ENCODE measurements at places on chromosomes 12 and 14.

GRCh38 chr14:75976826-75977581, 4.8 kb downstream of the TGFB3 start:
- DNase-seq: no peak

DNA sequence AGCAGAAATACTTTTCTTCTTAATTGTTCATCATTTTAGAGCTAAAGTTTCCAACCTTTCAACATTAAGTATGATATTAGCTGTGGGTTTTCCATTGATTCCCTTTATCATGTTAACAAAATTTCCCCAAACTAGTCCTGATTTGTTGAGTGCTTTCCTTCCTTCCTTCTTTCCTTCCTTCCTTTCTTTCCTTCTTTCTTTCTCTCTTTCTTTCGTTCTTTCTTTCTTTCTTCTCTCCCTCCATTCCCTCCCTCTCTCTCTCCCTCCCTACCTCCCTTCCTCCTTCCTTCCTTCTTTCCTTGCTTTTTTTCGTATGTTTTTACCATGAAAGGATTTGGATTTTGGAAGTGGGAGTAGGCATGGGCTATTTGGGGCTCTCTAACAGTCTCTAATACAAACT, 133.5 kb downstream of the LMNTD1 start:
- no peak for DNase-seq

DNA sequence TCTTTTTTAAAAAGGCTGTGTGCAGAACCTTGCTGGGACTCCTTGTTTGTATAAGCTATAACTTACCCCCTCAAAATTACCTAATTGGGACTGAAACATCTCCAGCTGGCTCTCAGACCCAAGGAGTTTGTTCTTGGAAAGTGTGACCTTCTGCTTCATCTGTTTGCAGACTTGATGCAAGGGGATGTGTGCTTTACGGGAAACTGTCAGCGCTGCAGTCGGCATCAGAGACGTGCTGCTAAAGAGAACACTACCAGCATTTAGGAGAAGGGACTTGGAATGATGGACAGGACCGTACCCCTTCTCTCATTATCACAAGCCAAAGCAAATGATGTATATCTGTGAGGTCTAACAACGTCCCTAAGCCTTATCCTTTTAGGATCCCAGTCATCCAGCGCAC, 174.2 kb upstream of the PARP11 start:
- DNase-seq: no peak

- DNase-seq: no peak
Measured at GRCh38 chr14:24132061-24132685, 1.7 kb downstream of the FITM1 start.

- DNase-seq: no peak
Measured at GRCh38 chr12:121701667-121702277, 10.8 kb upstream of the TMEM120B start.

DNA sequence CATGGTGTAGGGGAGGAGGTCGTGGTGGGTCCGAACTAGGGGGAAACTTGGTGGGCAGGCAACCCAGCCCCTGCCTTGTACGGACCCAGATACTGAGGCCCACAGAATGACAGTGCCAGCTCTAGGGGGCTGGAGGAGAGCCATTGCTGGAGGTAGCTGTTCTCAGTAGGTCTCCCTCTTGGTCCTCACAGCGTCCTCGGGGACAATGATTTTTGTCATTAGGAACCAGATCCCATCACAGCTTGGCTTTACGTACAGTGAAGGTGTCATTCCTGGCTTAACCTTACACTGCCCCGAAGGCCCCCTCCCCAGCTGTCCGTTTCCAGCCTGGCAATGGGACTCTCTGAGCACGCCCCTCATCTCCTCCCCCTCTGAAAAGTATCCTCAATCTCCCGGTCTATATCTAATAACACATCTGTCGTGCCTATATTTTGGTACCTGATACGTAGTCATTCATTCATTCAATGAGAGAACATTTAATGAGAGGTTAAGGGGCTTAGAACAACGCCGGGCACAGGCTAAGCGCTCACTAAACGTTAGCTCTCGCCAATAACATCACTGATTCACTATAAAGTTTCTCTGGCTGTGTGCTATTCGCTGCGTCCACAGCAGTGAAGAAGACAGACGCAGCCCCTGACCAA, 597 bp upstream of the DYNC1H1 start:
- DNase-seq: no peak

DNA sequence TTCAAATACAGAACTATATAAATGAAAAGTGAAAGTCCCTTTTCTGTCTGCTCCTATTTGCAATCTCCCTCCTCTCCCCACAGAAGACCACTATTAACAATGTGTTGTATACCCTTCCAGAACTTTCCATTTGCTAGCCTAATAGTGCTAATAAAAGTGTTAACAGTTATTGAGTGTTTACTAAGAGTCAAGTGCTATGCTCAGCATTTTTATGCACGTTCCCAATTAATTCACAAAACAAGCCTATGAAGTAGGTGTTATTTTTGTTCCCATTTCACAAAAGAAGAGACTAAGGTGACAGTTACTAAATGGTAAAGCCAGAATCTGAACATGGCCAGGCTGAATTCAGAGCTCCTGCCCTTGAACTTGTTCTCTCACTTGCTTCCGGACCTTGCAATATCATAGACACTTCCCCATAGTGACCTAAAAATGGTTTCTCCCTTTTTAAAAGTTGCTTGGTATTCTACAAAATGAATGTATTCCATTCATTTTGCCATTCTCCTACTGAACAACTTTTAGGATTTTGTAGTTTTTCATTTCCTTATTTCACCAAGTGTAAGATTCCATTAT, 1.6 kb upstream of the PRKAB1 start:
- DNase-seq: no peak

DNA sequence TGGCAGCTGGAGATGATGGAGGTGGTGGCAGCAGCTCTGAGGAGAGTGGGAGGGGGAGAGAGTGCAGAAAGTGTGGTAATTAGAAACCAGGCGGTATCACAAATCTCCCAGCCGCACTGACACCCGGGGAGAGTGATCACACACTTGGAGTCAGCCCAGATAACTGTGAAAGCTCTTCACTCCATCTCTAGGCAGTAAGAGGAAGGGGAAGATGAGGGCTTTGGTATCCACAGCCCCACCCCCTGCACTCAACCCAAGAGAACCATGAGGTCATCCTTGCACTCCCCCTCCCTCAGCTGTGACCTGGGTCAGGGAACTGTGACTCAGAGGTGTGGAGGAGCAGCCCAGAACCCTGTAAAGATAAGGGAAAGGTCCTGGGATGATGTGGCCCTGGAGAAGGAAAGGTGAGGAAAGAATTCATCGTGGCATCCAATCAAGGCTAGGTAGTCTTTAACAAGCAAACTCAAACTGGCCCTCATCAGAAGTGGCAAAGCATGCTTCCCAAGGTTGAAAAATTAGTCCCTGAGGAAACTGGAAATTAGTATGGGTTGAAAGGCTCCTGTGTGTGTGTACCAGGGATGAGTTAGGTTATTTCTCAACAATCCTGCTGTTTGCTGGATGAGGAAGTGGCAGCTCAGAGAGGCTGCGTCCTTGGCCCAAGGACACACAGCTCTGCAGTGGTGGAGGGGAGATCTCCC, 111.0 kb upstream of the LHX5 start:
- DNase-seq: no peak

DNA sequence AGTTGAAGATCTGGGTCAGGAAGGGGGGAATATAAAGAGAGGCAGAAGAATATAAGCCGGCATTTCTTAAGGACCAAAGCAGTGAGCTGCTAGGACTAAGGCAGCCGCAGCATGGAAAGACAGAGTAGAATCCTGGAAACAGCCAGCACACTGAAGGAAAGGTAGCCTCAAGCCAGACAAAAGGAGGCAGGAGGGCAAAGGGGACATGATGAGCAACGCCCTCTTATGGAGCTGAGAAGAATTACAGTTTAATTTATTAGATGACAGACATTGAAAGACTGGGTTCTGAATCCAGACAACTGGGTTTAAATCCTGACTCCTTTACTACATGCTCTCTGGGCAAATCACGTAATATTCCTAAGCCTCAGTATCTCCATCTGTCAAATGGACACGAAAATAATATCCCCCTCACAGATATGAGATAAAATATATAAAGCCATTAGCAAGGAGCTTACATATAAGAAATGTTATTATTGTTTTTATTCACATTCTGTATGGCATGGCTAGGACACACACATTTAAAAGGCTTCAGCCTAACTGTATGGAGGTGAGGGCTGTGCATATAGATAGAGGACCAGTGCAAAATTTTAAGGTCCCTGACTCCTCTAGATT, 8.1 kb upstream of the PCED1B start:
- no peak for DNase-seq

GRCh38 chr14:91231446-91231845, 13.1 kb downstream of the GPR68 start:
- DNase-seq: no peak

- no peak for DNase-seq
Measured at GRCh38 chr14:87264796-87265195, 728.2 kb downstream of the GALC start.

- DNase-seq: peak; percentile 12
Measured at GRCh38 chr12:101698800-101699347, 1.4 kb downstream of the CHPT1 start.

DNA sequence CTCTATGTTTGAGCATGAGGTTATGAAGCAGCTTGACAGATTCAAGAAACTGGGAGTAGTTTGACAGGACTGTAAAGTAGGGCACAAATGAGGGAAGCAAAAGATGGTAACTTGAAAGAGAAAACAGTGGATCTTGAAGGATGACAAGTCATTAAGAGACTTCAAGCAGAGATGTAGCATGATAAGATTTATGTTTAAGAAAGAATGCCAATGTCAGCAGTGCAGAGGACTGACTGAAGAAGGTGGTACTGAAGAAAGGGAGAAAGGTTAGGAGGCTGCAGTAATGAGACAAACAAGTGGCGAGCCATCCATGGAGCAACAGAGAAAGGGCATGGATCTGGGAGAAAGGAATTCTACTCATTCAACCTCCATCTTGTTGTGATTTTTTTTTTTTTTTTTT, 120.2 kb upstream of the RAP1B start:
- no peak for DNase-seq

DNA sequence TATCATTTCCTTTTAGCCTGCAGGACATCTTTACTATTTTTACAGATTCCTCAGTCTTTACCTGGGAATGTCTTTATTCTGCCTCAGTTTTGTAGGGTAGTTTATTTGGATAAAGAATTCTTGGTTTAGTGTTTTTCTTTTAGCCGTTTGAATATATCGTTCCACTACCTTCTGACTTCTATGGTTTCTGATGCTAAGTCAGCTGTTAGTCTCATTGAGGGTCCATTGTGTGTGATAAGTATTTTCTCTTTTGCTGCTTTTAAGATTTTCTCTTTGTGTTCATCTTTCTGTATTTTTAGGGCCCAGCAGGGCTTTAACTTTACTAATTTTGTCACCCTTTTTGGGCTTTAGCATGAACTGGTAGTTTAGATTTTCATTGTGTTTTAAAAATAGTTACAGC, 113.5 kb downstream of the MNAT1 start:
- DNase-seq: no peak

GRCh38 chr12:81727391-81727790, 31.8 kb downstream of the PPFIA2 start:
- DNase-seq: no peak

- DNase-seq: no peak
Measured at GRCh38 chr14:23580152-23580926, 1.7 kb upstream of the JPH4 start.

- no peak for DNase-seq
Measured at GRCh38 chr14:89941830-89942377, 12.6 kb downstream of the EFCAB11 start.

DNA sequence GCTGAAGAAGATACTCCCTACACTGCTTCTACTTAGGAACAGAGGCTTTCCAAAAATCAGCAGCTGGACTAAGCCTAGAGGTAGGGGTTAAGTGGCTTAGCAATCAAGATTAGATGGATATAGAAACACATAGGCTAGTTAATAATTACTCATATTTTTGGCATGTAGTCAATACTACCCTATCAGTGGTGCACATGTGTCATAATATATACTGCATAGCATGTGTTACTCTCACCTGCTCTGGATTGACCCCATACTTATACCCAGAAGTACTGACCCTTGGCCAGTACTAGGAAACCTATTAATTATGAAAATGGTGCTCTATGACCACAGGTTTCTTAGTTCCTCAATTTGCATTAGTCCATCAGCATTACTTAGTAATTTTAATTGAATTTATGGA, 528.4 kb upstream of the LMO3 start:
- no peak for DNase-seq

- DNase-seq: no peak
Measured at GRCh38 chr12:3636328-3636727, 116.6 kb downstream of the CRACR2A start.

DNA sequence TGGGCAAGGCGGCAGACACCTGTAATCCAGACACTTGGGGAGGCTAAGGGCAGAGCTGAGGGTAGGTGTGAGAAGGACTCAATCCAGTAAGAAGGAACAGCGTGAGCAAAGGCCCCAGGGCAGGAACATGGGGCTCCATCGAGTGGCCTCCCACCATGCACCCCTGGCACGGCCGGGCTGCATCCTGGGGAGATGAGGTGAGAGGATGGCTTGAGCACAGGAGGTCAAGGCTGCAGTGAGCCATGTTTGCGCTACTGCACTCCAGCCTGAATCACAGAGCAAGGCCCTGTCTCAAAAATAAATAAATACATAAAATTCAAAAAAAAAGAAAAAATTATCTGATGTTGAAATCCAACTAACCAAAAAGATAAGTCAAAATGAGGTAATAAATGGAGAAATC, 58.5 kb downstream of the ARL6IP4 start:
- no peak for DNase-seq
